ENCODE measurements at places on chromosomes 12 and 14. TPM values are rescaled to one million over a fixed set of nuclear protein-coding genes. Genes with fewer than 3 reads are reported as not detected.

The SLC5A8 gene
- total RNA-seq = 1.9 TPM

The SERPINA9 gene
- total RNA-seq = not detected

The SIX6 gene
- total RNA-seq = 44.8 TPM

The RAPGEF3 gene
- 13.6 TPM for total RNA-seq

The LAG3 gene
- total RNA-seq = 0.60 TPM

The BTG1 gene
- total RNA-seq = 92.0 TPM

The CAPZA3 gene
- total RNA-seq = not detected

The PDE3A gene
- 72.1 TPM for total RNA-seq

The DTX1 gene
- total RNA-seq = 19.1 TPM

The ANP32D gene
- total RNA-seq = not detected

The ADAMTS20 gene
- 1.6 TPM for total RNA-seq

The SLC7A7 gene
- 4.1 TPM for total RNA-seq

The COPS7A gene
- total RNA-seq = 47.9 TPM

The SLC25A21 gene
- total RNA-seq = 0.49 TPM

The SPATA7 gene
- 44.7 TPM for total RNA-seq

The PPFIA2 gene
- total RNA-seq = 107 TPM

The ABHD12B gene
- total RNA-seq = 10.2 TPM

The ENDOU gene
- 1.4 TPM for total RNA-seq

The USP5 gene
- total RNA-seq = 52.8 TPM

The KERA gene
- 52.3 TPM for total RNA-seq

The INF2 gene
- total RNA-seq = 43.8 TPM

The ADCY4 gene
- total RNA-seq = 13.0 TPM

The CD163 gene
- 7.3 TPM for total RNA-seq

The SLC24A4 gene
- total RNA-seq = 8.5 TPM

The SLCO1B1 gene
- not detected for total RNA-seq

The C12orf56 gene
- 4.0 TPM for total RNA-seq

The MUCL1 gene
- not detected for total RNA-seq

The SMCO2 gene
- 1.9 TPM for total RNA-seq

The GYS2 gene
- total RNA-seq = not detected

The CLEC1A gene
- 3.7 TPM for total RNA-seq

The FAM181A gene
- total RNA-seq = not detected

The FLVCR2 gene
- 8.2 TPM for total RNA-seq

The ARMH4 gene
- 44.6 TPM for total RNA-seq

The BCL11B gene
- total RNA-seq = 4.4 TPM

The NRIP2 gene
- total RNA-seq = 3.7 TPM

The KRT81 gene
- total RNA-seq = 0.22 TPM

Data from camera-type eye (tissue), 1 donor.